Neural crest cell (in vitro differentiated cells): ENCODE measurements at places on chromosomes 7 and 10.

DNA sequence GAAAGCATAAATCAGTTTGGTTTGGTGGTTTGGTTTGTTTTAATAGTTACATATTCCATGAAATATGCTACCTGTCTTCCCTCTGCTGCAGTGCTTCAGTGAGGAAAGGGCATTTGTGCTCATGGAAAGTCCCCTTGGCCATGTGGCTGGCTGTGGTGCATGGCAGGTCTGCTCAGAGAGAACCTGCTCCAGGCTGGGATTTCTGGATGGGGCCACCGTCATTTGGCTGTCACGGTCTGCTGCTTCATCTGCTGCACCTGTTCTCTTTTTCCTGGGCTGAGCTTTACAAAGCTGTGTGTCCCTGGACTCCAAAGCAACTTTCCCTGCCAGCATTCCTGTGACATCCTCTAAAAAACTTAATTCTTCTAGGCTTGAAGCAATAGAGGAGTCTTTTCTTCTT is 8.9 kb downstream of the CDK14 start:
- DNase-seq: no peak

GRCh38 chr7:149458235-149458634 is 2.6 kb downstream of the ZNF777 start:
- no peak for DNase-seq

DNA sequence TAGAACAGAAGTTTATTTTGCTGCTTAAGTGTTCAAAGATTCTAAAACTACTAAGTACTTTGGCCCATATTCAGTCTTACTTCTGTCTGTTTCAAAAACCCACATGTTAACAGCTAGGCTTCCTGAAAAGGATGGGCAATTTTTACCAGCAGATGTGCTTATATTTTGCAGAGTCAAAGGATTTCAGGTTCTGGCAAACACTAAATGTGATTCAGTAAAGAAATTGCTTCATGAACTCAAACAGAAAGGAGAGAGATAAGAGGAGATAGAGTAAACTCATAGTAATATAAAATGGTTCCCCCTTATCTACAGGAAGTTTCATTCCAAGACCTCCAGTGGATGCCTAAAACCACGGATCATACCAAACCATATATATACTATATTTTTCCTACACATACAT is 248.5 kb downstream of the AGMO start:
- no peak for DNase-seq

DNA sequence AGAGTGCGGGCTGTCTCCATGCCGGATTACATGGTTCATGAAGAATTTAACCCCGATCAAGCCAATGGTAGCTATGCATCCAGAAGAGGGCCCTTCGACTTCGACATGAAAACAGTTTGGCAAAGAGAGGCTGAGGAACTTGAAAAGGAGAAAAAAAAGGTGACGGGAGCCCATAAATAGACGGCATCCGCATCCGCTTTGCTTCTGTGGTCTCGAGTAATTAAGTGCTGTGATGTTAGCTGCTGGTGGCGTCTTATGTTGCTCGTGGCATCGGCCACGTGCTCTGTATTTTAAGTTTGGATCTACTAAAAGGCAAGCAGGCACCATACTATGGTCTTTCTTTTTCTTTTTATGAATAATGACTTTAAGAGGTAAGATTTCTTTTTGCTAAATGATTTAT is 11.1 kb downstream of the C7orf57 start:
- DNase-seq: no peak

GRCh38 chr7:150341263-150342120 is at the start of gene RARRES2:
Gene RARRES2, minus strand, starts transcription at chr7:150341629. Its CDS starts 1,020 bp downstream, at chr7:150340609.
- DNase-seq: peak; percentile 58

GRCh38 chr10:126904818-126905701 is at the start of gene DOCK1:
Gene DOCK1, plus strand, starts transcription at chr10:126905428. Its CDS starts 90 bp downstream, at chr10:126905518.
- DNase-seq: peak; percentile 61

GRCh38 chr7:151238924-151239836 is 6.9 kb downstream of the CHPF2 start:
- no peak for DNase-seq

DNA sequence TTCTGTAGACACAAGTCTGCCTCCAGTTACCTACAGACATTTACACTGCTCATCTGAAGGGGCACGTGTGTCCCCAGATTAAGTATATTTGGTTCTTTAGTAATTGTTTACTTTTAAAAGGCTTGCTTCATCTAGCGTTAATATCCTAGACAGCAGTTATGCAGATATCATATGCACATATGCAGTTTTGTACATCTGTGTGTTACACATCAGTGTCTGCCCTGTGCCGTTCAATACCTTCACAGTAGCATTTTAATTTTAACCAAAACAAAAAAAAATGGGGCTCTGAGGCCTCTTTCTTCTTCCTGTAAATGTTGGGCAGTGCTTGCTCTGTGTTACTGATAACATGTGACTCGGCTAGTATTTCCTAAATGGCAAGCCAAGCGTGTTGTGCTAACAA is 331.4 kb upstream of the MGMT start:
- no peak for DNase-seq

DNA sequence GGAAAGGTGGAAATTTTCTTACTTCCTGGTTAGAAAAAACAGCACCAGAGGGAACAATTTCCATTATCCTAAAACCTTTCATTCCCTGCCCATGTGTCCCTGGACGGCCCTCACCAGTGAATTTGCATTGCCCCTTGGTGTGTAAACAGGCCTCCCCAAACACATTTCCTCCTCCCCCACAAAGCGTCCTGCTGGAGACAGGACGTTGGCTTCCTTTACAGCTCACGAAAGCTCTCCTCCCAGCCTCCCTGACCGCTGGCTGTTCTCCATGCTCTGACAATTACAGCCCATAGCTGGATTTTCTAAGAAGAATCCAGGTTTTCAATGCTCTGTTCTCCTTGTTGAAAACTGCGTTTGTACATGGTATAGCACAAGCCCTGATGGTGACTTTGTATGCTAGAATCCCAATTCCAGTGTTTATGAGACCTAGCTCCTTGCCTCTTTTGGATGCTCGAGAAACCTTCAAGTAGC is 724.2 kb upstream of the CELF2 start:
- DNase-seq: no peak

- no peak for DNase-seq
These were observed 914 bp downstream of the ZNF37A start for GRCh38 chr10:38094927-38095574.

- DNase-seq: no peak
These were observed 37.3 kb upstream of the SAMD9L start for GRCh38 chr7:93185303-93186027.

DNA sequence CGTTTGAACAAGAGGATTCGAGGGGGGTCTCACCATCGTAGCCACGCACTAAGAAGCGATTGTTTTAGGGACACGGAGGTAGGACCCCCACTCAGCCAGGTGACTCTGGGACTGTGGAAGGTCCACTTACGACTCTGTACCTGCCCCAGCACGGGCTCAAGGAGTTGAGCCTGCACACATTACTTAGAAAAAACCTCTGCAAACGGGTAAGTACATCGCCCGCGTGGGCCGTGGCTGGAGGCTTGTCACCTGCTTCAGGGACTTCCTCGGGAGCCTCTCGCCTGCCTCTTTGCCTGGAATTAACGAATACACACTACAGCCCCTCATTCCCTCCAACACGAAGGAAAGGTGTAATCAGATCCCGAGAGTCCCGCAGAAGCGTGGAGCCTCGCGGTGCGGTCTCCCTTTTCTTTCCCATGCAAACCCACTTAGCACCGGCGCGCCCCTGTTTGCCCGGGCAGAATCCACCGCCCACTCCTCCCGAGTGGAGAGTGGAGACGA is 826 bp downstream of the PODXL start:
- no peak for DNase-seq

DNA sequence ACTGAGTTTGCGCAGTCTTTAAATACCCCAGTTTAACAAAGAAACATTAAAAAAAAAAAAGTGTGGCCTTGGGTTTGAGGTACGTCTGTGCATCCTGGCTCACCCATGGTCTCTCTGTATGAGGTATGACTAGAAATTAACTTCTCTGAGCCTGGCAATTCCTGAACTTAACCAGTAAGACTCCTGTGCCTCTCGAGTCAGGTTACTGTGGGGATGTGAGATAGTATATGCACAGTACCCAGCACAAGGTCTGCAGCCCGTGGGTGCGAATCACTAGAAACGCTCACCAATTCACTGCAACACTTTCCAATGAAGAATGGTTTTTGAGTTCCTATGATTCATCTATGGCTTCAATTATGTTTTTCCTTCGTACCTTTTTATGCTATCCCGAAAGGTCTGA is 149.9 kb downstream of the SFMBT2 start:
- no peak for DNase-seq

- no peak for DNase-seq
These were observed 30.1 kb upstream of the PTPRN2 start for GRCh38 chr7:158617737-158618128.

DNA sequence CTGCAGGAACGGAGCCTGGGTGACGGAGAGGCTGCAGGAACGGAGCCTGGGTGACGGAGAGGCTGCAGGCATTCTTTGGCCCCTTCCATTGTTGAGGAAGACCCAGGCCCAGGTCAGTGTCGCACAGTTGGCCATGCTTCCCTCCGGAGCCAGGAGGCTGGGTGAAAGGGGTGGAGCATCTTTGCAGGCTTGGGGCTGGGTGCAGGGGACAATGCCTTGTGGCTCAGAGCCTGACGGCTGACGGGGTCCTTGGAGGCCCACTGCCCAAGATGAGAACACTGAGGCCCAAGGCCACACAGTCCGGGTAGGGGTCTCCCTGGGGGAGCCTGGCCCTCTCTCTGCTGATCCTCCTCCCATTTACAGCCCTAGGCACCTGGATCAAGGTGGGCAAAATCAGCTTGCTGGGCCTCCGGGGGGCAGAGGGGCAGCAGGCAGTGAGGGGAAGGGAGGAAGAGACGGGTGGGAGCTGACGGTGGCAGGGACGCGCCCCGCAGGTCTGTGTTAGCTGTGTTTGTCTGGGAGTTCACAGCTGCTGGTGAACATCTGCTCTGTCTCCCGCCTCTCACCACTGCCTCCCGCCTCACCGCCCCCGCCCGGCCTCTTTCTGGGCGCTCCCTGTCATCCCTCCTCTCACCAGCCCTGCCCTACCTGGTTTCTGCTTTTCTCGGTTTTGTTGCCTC is 30.6 kb upstream of the PCBD1 start:
- DNase-seq: no peak

GRCh38 chr7:106022193-106022821 is 59.2 kb downstream of the CDHR3 start:
- DNase-seq: no peak

- no peak for DNase-seq
These were observed 51.5 kb downstream of the EGFR start for GRCh38 chr7:55070271-55070743.

DNA sequence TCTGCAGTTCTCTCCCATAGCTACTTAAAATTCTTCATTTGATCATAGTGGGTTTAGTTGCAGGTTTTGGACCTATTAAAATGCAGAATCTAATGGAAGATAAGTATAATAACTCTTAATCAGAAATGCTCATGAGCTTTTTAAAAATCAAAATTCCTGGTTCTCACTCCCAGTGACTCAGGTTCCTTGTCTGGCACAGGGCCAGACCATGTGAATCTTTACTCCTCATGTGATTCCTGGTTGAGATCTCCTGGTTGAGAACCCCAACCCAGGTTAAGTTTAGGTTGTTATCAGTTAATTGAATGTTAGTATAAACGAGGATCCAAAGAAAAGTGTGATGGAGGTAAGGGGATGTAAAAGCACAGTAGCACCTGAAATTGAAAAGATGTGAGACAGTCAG is 17.5 kb upstream of the TRUB1 start:
- no peak for DNase-seq

DNA sequence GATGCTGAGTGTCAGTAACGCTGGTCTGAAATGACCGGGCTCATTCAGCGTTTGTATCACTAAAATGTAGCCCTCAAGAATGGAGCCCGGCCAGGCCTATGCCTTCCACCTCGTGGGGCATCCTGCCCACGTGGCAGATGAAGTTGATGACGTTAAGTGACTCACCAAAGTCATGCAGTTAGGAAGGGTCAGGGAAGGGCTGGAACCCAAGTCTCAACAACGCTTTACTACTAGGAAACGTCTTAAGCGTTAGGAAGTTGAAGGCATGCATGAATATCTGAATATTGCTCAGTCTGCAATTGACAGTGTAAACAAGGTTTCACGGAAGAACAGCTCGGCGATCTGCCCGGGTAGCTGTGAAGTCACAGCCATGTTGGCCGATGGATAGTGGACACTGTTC is 14.0 kb upstream of the UBE3C start:
- no peak for DNase-seq

- DNase-seq: no peak
These were observed 9.7 kb downstream of the ASB10 start for GRCh38 chr7:151177310-151177709.

DNA sequence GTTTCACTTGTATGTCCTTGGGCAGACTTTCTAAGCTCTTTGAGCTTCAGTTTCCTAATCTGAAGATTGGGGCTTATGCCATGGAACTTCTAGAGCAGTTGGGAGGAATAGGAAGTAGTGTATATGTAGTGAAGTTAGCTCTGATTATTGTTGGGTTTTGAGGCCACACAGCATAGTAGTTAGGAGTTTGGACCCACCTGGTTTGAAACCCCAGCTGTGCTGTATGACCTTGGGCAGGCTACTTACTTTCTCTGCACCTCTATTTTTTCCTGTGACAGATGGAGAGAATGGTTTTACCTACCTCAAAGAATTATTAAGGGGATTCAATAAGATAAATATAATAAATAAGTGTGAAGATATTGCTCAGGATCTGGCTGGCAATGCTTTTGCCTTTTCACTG is 61.4 kb upstream of the ADRB1 start:
- no peak for DNase-seq
